ENCODE measurements at places on chromosomes 5 and 9. TPM values are rescaled to one million over a fixed set of nuclear protein-coding genes. Genes with fewer than 3 reads are reported as not detected.

GRCh38 chr9:93329629-93330280, 121.7 kb upstream of the FAM120A start:
- no peaks in the 10 kb centered on the region for H3K27me3 ChIP-seq
- no peak for DNase-seq
- H3K4me3 ChIP-seq = no peak overlapping the region
- no peaks in the 10 kb centered on the region for H3K4me1 ChIP-seq

EQTN gene
- not detected for total RNA-seq

- H3K27ac ChIP-seq = no peak overlapping the region
- DNase-seq = no peak
- no peaks in the 10 kb centered on the region for H3K27me3 ChIP-seq
- H3K4me3 ChIP-seq = no peak overlapping the region
- H3K36me3 ChIP-seq = peaks cover 47% of the 10 kb centered on the region
- no peaks in the 10 kb centered on the region for H3K4me1 ChIP-seq
These were observed 59.8 kb upstream of the TBC1D9B start for GRCh38 chr5:179967489-179967888.

TLE1 gene
- 56.5 TPM for total RNA-seq

GRCh38 chr5:66850354-66851075, 254.3 kb downstream of the MAST4 start:
- no peaks in the 10 kb centered on the region for H3K36me3 ChIP-seq
- H3K4me3 ChIP-seq = no peak overlapping the region
- H3K4me1 ChIP-seq = peaks cover 8% of the 10 kb centered on the region
- peak overlapping the region; percentile 11 for H3K27ac ChIP-seq

SET gene
- total RNA-seq = 159 TPM

DNA sequence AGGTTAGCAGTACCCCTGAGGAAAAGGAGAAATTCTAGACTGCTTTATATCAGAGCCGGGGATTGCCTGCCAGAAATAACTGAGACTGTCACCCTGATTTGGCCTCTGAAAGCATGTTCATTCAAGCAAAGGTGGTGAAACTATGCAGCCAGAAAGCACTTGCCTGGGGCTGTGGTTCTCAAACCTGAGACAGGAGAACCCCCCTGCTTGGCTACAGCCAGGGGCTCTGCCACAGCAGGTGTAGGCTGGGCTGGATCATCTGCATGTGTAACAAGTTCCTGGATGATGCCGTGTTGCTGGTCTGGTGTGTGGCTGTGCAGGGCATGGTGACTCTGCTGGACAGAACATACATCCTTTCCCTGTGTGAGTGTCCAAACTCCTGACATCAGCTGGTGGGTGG, 157.8 kb downstream of the NXNL2 start:
- no peak overlapping the region for H3K4me3 ChIP-seq
- DNase-seq = no peak
- H3K27me3 ChIP-seq = no peaks in the 10 kb centered on the region
- H3K36me3 ChIP-seq = no peaks in the 10 kb centered on the region

MRPL41 gene
- 70.0 TPM for total RNA-seq

DNA sequence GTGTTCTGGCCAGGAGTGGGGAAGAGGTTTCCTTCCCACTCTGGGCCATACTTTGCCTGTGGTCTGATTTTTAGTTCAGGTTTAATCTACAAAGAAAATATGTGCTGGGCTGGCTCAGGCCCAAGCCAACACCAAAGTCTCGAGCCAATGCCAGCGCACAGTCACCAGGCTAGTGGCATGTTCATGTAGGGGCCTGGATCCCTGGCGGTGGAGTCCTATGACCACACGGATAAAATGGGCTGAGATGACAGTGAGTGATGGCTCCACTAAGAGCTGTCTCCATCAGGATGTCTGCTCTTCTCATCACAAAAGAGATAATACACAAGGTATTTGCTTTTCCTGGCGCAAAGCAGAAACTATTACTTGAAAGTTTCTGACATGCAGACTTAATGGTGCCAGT, 92.9 kb upstream of the PTPN3 start:
- no peaks in the 10 kb centered on the region for H3K27me3 ChIP-seq
- DNase-seq = no peak
- no peaks in the 10 kb centered on the region for H3K4me1 ChIP-seq
- no peak overlapping the region for H3K4me3 ChIP-seq
- no peaks in the 10 kb centered on the region for H3K36me3 ChIP-seq
- no peak overlapping the region for H3K27ac ChIP-seq

- H3K27me3 ChIP-seq = no peaks in the 10 kb centered on the region
- no peak overlapping the region for H3K4me3 ChIP-seq
- peak; percentile 26 for DNase-seq
- H3K4me1 ChIP-seq = peaks cover 12% of the 10 kb centered on the region
These were observed 4.7 kb upstream of the TTLL11 start for GRCh38 chr9:122097679-122098315.

PCDHB13 gene
- 6.0 TPM for total RNA-seq

B4GALT1 gene
- total RNA-seq = 45.1 TPM

TRIM7 gene
- total RNA-seq = 75.2 TPM

GRCh38 chr5:172573986-172574870, 66.8 kb upstream of the NEURL1B start:
- no peak overlapping the region for H3K27ac ChIP-seq
- no peak for DNase-seq
- H3K36me3 ChIP-seq = no peaks in the 10 kb centered on the region
- no peaks in the 10 kb centered on the region for H3K27me3 ChIP-seq
- no peak overlapping the region for H3K4me3 ChIP-seq

DNA sequence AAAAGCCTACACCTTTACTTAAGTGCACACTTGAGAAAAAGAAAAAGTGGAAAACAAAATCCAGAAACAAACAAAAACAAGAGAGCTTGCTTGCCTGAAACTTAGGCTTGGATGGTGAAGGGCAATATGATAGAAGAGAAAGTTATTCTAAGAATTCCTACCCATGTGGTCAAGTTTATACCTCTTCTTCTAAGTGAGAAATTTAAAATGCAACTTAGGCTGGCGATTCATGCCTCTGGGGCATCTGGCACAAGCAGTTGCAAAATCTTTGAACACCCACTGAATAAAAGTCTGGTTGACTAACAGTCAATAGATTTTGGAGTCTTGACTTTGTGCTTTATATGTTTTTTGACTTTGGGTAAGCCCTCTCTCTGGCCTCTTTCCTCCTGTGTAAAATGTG, 239.6 kb downstream of the KDM4C start:
- H3K4me1 ChIP-seq = no peaks in the 10 kb centered on the region
- no peak overlapping the region for H3K27ac ChIP-seq
- no peaks in the 10 kb centered on the region for H3K27me3 ChIP-seq
- no peak for DNase-seq
- peaks cover 47% of the 10 kb centered on the region for H3K36me3 ChIP-seq
- H3K4me3 ChIP-seq = no peak overlapping the region

- H3K36me3 ChIP-seq = no peaks in the 10 kb centered on the region
- no peaks in the 10 kb centered on the region for H3K4me1 ChIP-seq
- no peak for DNase-seq
- H3K27me3 ChIP-seq = no peaks in the 10 kb centered on the region
- no peak overlapping the region for H3K27ac ChIP-seq
- H3K4me3 ChIP-seq = no peak overlapping the region
These were observed 132.0 kb downstream of the FAM174A start for GRCh38 chr5:100667161-100667630.

GRCh38 chr5:157366741-157367674, 93.0 kb upstream of the NIPAL4 start:
- no peaks in the 10 kb centered on the region for H3K4me1 ChIP-seq
- DNase-seq = no peak
- H3K27ac ChIP-seq = no peak overlapping the region
- no peaks in the 10 kb centered on the region for H3K36me3 ChIP-seq
- no peak overlapping the region for H3K4me3 ChIP-seq

DNA sequence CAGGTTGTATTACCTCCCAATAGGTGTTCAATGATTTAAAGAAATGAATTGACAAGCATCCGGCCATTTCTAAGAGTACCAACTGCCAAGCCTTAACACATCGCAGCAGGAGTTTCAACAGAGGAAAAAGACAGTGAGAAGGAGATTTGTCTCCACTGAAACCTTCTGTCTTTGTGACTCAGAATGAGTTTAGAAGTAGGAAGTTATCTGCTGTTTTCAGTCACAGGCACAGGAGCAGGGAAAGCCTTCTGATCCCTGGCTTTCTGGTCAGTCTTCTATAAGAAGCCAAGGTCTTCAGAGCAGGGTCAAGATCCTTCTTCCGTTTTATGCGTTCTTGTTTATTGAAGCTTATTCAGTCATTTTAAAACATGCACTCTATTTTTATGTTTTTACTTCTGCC, 390.7 kb upstream of the PCSK5 start:
- H3K27ac ChIP-seq = no peak overlapping the region
- no peaks in the 10 kb centered on the region for H3K36me3 ChIP-seq
- no peaks in the 10 kb centered on the region for H3K27me3 ChIP-seq
- no peak for DNase-seq

ARHGEF28 gene
- 31.5 TPM for total RNA-seq

DNA sequence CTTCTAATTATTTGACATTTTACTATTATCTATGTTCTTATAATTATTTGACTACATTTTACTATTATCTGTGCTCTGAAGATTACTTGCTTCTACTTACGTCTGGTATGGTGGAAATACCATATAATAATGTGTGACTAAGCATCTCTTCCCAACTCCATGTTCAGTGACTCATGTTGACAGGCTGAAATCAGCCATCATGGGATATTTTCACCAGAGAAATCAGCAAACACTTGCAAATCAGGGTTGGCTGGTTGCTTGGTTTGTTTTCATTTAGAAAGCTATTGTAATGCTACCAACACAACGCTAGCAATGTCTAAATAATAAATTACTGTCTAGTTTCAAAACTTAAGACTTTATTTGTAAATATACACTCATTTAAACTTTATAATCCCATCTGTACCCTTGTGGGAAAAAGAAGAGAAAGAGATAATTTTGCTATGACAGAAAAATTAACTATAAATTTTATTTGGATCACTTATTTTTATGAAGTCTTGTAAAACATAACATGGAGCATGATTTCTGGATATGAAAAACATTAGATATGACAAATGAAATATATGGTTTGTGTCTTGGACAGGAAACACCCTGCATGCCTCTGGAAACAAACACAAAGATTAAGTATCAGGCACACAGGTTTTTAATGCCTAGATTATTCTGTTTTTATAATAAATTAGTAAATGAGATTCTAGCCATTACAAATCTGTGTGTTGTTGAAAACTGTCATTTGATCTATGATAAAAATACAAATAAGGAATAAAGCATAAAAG, 337.6 kb downstream of the BNC2 start:
- no peak overlapping the region for H3K27ac ChIP-seq
- no peaks in the 10 kb centered on the region for H3K4me1 ChIP-seq
- H3K27me3 ChIP-seq = no peaks in the 10 kb centered on the region
- no peaks in the 10 kb centered on the region for H3K36me3 ChIP-seq

DNA sequence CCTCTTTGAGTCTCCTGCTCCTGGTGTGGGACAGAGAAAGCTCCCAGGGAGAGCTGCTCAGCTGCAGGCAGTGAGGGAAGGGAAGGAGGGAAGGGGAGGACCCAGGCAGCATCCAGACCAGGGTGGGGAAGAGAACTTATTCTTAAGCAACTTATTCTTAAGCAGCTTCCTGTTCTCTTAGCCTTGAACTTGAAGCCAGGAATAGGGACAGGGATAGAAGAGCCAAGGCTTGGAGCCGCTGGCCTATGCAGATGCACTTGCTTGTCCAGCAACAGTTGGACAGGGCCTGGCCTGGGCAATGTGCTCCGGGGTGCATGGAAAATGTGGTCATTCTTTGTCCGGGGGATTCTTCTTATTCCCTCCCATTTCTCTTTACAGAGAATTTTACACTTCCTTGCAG, 31.4 kb upstream of the SPTLC1 start:
- peak overlapping the region; percentile 31 for H3K4me3 ChIP-seq
- DNase-seq = no peak
- no peaks in the 10 kb centered on the region for H3K36me3 ChIP-seq
- peaks cover under 1% of the 10 kb centered on the region for H3K27me3 ChIP-seq

FOXD4 gene
- total RNA-seq = not detected

DNA sequence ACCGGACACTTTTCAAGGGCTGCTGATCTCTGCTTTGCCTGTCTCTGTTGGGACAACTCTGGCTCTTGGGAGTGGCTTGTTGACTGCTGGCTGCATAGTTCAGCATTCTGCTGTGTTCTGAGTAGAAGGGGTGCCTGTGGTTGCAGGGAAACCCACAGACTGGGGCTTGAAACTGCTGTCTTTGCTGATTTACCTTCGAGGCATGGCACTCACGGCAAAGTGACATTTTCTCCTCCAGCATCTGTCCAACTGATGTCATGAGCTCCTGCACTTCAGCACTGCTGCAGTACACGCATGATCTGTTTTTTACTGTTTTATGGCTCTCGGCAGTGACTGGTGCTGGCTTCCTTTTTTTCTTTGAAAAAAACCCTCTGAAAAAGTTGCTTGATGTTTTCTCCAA, 69.2 kb downstream of the SPATA31D1 start:
- H3K27me3 ChIP-seq = no peaks in the 10 kb centered on the region
- H3K4me3 ChIP-seq = no peak overlapping the region
- no peaks in the 10 kb centered on the region for H3K36me3 ChIP-seq
- no peak overlapping the region for H3K27ac ChIP-seq
- no peak for DNase-seq

- H3K27me3 ChIP-seq = no peaks in the 10 kb centered on the region
- H3K36me3 ChIP-seq = peaks cover 12% of the 10 kb centered on the region
- no peak for DNase-seq
- no peak overlapping the region for H3K4me3 ChIP-seq
- peaks cover 6% of the 10 kb centered on the region for H3K4me1 ChIP-seq
These were observed 7.2 kb downstream of the C9orf72 start for GRCh38 chr9:27566118-27566517.

PCDH12 gene
- 0.76 TPM for total RNA-seq

DNA sequence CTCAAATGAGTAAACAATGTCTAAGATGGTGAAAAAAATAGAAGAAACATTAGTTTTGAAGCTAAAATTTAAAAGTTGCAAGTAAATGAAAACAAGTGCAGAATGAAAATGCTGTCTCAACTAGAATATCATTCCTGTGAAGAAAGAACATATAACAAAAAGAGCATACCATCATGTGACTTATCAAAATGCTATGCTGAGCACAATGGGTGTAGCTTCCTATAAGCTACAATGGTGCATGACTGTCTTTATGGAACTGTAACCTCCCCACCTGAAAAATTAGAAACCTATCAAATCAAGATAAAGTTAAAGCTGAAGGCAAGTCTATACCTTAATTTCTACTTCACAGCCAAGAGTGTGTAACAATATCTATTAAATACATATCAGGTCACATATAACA, 192.0 kb downstream of the AP3B1 start:
- no peak overlapping the region for H3K4me3 ChIP-seq
- no peaks in the 10 kb centered on the region for H3K4me1 ChIP-seq
- no peak overlapping the region for H3K27ac ChIP-seq
- no peaks in the 10 kb centered on the region for H3K27me3 ChIP-seq

- peaks cover 8% of the 10 kb centered on the region for H3K4me1 ChIP-seq
- no peak overlapping the region for H3K27ac ChIP-seq
- no peak overlapping the region for H3K4me3 ChIP-seq
- H3K27me3 ChIP-seq = no peaks in the 10 kb centered on the region
These were observed 31.9 kb upstream of the CEP120 start for GRCh38 chr5:123455095-123455494.
